Adrenal gland (tissue), 19 donors: ENCODE measurements at places on chromosomes 5 and 9. TPM values are rescaled to one million over a fixed set of nuclear protein-coding genes. Genes with fewer than 3 reads are reported as not detected.

CDKN2B gene
- 4.3 TPM for polyA plus RNA-seq

LHX3 gene
- polyA plus RNA-seq = not detected

SH3PXD2B gene
- 37.9 TPM for polyA plus RNA-seq

CKMT2 gene
- polyA plus RNA-seq = 109 TPM

PCDHB1 gene
- polyA plus RNA-seq = not detected

C6 gene
- 2.4 TPM for polyA plus RNA-seq

TAS2R1 gene
- not detected for polyA plus RNA-seq

C8G gene
- 1.1 TPM for polyA plus RNA-seq

RASGEF1C gene
- polyA plus RNA-seq = not detected

PLCXD3 gene
- polyA plus RNA-seq = 16.1 TPM

RNF183 gene
- polyA plus RNA-seq = 0.24 TPM

PNPLA7 gene
- 64.1 TPM for polyA plus RNA-seq

SPACA9 gene
- 9.1 TPM for polyA plus RNA-seq

LECT2 gene
- polyA plus RNA-seq = not detected

RPL37 gene
- 1,448 TPM for polyA plus RNA-seq

MYO10 gene
- 2.2 TPM for polyA plus RNA-seq

SLC45A2 gene
- polyA plus RNA-seq = 0.16 TPM

ACOT12 gene
- polyA plus RNA-seq = not detected

TMC1 gene
- not detected for polyA plus RNA-seq

PCDHB14 gene
- polyA plus RNA-seq = 1.9 TPM

SLC1A1 gene
- polyA plus RNA-seq = 4.9 TPM

NPR3 gene
- polyA plus RNA-seq = 1.8 TPM

QSOX2 gene
- 11.4 TPM for polyA plus RNA-seq

GRXCR2 gene
- not detected for polyA plus RNA-seq

PALM2AKAP2 gene
- polyA plus RNA-seq = 0.07 TPM
